ENCODE measurements at places on chromosomes 12 and 14.

DNA sequence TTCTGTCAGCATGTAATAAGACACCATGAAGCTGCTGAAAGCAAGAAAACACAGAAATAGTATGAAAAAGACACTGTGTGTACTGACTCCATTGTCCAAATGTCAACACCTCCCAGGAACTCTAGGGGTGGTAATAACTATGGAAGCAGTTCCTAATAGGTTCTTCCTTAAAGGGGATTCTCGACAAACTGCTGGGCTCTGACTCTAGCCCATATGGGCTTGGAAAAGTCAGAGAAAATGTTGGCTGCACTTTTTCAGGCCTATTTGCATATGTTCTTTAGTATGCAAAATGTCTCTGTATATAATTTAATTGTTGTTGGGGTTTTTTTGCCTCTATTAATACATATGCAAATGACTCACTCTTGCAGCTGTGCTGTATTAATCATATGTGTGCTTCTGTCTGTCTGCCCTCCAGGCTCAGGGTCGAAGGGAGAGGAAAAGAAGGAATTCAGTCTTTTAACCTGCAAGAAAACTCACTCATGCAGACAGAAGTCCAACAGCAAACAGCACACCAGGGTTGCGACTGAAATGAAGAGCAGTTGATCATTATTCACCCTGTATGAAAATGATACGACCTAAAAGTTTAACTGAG, 317.6 kb downstream of the SOX5 start:
- DNase-seq: no peak

DNA sequence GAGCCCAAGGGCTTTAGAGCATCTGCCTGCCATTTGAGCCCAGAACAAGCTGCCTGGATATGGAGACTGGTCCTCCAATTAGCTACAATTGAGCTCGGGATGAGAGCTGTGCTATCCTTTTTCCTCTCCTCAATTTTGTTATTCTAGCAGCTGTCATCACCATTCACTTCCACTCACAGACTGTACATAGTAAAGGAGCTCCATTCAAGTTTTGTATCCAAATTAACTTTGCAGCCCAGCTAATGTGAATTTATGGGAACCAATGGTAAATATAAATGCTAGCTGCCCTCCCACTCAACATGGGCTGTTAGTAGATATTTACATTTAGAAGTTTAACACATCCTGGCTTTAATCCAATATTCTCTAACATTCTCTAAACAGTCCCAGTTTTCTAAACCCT, 44.6 kb downstream of the BMP4 start:
- no peak for DNase-seq

- DNase-seq: no peak
Observed at GRCh38 chr14:100764471-100765115, 37.9 kb downstream of the DLK1 start.

DNA sequence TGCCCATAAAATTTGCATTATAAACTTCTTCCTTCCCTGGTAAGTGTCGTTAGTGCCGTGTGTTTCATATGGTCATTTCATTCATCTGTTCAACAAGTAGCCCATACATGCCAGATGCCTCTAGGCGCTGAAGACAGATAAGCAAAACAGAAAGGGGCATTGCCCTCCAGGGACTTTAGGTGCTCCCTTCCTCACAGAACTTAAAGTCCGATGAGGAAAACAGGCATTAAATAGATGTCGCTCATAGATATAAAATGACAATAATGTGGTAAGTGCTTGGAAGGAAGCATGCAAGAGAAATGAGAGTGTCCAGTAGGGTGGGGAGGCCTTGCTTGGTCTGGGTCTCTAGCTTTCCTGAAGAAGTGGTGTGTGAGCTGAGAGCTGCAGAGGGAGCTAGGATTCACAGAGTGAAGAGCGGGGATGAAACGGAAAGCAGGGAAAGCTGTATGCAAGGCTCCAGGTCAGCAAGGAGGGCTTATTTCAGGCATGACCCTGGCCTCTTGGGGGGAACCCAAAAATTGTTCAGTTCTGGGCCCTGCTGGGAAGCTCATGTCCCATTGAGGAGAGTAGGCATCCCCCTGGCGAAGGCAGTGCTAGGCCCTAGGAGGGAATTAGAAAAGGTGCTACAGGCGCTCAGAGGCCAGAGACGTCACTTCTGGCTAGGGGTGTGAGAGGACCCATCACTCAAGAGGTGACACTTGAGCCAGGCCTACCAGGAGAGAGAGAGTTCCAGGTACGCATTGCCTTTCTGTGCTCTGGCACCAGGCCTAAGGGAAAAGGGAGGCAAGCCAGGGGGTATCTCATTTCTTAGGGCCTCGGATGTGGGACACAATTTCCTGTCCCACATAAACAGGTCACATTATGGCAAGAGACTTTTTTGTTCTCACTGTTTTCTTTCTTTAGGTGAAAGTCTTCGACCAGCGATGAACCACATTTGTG, 11.9 kb downstream of the UBE3B start:
- no peak for DNase-seq

GRCh38 chr12:15218794-15219193, 2.4 kb downstream of the RERG start:
- DNase-seq: no peak

GRCh38 chr12:83199069-83199468, 512.4 kb downstream of the TMTC2 start:
- DNase-seq: no peak

Data from hematopoietic multipotent progenitor cell treated with erythropoietin and hydrocortisone succinate and interleukin-3 and kit ligand, for 6 days (in vitro differentiated cells).